ENCODE measurements at places on chromosomes 16 and 17.

DNA sequence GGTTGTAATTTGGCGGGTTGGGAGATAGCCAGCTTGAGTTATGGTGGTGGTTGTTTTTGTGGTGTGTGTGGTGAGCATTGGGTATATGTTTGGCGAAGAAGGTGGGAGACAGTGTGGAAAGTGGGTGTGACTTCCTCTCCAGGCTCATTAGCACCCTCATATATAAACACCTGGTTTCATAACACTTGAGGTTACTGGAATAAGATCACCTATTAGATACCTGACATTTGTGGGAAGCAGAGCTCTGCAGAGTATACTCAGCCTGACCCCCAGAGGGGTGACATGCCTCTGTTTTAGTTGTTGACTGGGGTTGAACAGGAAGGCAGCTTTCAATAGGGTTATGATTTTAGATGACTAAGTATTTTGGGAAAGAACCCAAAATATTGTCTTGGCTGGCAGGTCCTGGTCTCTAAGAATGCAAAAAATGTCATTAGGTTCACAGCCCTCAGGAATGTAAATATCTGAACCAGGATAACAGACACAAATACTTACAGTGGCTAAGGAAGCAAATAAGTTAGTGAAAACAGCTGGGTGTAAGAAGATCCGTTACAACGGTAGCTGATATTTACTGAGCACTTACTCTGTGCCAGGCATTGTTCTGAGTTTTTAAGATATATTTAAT lies 18.3 kb upstream of the EFCAB13 start:
- DNase-seq = peak; percentile 86

- no peak for DNase-seq
Observed at GRCh38 chr17:64492481-64493109, 4.3 kb downstream of the POLG2 start.

DNA sequence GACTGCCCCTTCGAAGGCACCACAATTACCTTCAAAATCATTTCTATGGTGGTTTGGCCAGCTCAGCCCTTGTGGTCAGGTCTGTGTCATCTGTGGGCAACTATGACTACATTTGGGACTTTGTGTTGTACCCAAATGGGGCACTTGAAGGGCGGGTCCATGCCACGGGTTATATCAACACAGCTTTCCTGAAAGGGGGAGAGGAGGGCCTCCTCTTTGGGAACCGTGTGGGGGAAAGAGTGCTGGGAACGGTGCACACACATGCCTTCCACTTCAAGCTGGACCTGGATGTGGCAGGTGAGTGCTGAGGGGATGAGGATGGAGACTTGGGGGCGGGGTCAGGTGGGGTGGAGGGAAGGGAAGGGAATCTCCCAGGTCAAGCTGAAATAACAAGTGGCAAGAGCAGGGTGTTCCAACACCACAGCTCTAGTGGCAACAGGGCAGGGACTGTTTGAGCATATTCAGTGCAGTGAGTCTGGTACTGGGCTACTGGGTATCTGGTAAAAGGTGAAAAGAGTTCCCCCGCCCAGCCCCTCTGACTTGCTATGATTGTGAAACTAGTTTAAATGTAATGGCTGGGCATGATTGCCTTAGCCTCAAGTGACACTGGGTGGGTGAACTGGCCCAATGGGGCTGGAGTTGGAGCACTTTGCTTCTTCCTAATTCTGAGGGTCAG lies 1.7 kb downstream of the AOC2 start:
- DNase-seq = no peak

DNA sequence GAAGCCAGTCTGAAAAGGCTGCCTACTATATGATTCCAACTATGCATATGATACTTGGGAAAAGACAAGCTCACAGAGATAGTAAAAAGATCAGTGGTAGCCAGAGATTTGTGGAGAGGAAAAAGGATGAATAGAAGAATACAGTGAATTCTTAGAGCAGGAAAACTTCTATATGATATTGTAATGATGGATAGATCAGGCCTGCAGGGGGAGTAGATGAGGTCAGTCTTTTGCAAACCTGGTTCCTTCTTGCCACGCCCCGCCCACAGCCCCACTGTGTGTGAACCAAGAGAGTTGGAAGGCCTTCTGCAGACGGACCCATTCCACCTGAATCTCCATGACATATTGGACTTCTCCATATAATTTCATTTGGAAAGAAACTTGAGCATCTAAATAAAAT lies 761 bp upstream of the CCL8 start:
- DNase-seq = no peak

DNA sequence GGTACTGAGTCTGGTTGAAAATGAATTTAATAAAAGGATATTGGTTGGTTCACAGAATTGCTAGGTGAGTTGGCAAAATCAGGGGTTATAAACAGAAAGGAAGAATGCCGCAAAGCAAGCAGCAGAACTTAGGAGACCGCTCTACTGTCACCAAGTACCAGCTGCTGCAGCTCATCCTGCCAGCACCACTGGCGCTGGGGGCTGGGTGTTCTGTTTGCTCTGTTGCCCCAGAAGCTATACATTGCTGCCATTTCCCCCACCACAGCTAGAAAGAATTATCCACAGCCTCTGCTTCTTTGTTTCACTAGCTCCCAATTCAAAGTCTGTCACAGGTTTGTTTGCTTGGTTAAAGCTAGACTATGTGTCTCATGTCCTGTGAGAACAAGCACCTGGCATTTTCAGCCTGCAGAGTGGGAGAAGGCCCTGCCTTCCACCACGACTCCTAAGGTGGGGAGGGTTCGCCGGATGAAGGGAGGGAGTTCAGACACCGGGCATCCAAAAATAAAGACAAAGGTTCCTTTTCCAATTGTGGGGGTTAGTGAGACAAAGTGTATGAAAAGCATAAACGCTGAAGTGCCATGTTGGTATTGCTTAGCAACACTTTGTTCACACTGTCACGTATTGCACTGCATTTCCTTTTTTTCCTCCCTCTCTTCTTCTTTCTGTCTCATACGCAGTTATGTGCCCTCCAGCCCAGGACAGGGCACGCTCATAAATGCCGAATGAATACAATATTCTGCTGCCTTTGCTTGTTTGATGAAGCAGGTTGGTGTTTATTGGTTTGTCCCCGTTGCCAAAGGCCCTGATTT lies 9.6 kb upstream of the CPD start:
- no peak for DNase-seq

- DNase-seq = no peak
Observed at GRCh38 chr17:52653014-52653413, 494.5 kb upstream of the CA10 start.

DNA sequence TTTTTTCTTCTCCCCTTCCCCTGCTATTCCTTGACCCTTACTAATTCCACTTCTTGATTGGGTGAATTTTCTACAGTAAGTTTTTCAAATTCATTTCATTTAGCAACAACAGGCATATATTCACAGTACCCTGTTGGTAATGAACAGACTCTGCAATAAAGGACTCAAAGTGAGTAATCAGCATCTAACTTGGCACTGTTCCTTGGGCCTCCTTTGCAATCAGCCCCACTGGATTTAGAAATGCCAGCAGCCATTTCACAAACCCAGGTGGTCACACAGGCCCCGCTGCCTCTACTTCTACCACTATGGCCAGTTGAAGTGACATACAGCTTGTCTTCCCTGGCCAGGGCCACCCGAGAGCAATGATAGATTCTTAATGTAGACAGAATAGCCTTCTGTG lies 113.8 kb downstream of the CYB561 start:
- DNase-seq = no peak

DNA sequence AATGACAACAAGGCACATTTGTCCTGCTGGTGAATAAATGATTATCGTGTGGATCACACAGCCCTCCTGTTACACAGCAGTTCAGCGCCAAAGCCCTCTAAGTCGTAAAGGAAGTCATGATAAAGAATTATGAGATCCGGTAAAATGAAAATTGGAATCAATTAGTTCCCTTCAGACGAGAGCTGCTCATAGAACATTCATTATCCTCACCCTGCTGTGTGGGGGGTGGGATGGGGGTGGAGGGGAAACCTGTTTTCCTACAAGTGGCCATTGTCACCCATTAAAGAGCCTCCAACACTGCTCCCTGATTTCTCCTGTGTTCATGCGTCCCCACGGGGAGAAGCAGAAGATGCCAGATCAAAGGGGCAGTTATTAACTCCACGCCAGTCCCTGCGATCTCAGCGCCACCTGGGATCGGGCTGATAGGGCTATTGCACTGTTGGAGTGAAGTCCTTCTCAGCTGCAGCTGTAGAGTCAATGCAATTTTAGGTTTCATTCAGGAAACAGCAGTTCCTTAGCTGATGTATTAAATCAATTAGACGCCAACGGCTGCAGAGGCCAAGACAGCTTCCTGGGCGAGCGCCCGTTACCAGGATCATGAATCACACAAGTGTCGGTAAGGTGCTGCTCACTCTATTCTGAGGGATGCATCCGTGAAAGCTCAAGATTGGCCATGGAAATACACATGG lies 19.2 kb upstream of the CACNG4 start:
- DNase-seq = peak; percentile 45

- no peak for DNase-seq
Observed at GRCh38 chr16:616733-617586, 13.8 kb upstream of the WFIKKN1 start.

DNA sequence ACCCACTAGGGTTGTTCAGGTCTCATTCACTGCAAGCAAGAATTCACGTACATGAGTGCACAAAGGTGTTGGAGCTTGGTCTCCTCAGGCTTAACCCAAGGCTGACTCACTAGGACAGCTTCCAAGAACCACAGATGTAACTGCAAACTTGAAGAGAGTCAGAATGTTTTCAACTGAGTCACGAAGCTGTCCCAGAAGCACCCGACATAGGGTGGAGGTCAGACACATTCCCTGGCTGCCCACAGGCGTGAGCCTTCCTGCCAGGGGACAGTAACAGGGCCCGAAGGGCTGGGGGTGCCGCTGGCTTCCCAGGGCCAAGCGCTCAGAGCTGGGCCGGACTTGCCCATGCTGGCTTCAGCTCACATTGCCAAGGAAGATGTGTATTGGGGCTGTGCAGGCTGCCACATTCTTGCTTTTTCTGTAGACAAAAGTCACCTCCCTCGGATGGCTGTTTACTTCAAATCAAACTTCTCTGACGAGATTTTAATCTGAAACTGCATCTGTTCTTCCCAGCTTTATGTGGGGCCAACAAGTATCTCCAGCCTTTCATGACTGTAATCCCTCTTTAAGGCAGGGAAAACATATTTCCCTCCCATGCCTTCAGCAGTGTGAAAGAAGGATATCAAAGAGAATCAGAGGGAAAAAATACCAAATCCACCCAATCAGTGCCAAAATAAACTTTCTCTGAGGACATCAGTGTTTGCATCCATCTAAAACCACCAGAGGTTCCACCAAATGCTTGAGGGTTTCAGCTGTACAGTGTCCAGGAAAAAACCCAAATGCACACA lies 14.3 kb downstream of the CMTM3 start:
- peak; percentile 84 for DNase-seq

- no peak for DNase-seq
Observed at GRCh38 chr17:9020096-9020823, 1.1 kb upstream of the NTN1 start.

- DNase-seq = peak; percentile 50
Observed at GRCh38 chr17:41666237-41666641, 22.4 kb upstream of the EIF1 start.

- DNase-seq = no peak
Observed at GRCh38 chr17:39143552-39144093, 7.8 kb downstream of the PLXDC1 start.

- no peak for DNase-seq
Observed at GRCh38 chr16:48426244-48427141, 41.3 kb upstream of the SIAH1 start.

DNA sequence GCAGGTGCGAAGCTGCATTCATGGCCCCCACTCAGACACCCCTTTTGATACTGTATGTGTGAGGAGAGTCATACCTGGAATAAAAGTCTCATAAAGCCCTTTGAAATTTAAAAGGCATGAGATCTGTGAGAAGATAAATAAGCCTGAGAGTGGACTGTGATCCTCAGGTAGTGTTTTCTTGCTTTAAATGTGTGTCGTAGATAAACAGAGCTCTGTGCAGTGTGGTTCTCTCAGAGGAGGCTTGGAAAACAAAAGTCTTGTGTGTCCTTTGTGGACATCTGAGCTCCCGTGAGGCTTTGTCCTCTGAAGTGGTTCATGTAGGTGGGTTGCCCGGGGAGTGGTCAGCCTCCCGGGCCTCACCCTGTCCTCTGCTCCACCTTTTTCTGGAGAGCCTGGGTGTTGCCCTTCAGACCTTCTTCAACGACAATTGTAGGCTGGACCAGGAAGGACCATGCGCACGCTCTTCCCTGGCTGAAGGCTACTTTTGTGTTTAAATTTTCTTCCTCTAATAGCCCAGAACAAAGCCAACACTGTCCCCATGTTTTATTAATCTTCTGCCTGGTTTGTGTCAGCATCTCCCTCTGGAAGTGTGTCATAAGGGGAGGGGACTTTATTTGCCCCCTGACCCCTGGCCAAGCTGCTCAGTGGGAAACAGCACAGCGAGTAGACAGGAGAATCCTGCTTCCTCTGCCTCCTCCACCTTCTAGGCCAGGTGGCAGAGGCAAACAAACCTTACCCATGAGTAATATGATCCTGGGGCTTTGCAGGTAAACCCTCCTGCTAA lies 151.2 kb downstream of the MSI2 start:
- no peak for DNase-seq

DNA sequence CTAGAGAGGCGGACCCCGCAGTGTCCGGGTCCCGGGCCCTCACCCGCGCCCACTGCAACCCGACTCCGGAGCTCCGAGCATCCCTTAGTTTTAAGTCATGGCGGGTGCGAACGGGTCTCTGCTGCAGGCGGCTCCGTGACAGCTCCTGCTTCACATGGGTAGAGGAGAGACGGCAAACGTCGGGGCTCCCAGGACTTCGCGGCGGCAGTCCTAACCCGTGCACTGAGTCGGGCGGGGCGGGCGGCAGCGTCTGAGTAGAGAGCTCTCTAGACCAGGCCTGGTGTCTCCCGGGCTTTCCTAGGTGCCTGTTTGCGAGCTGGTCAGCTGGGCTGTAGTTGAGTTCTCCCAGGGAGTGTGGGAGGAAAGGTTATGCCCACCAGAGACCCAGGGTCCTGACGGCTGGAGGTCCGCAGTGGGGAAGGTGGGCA lies 345 bp downstream of the TSC2 start:
- DNase-seq = no peak

GRCh38 chr16:4086153-4086552 lies 30.1 kb downstream of the ADCY9 start:
- no peak for DNase-seq

DNA sequence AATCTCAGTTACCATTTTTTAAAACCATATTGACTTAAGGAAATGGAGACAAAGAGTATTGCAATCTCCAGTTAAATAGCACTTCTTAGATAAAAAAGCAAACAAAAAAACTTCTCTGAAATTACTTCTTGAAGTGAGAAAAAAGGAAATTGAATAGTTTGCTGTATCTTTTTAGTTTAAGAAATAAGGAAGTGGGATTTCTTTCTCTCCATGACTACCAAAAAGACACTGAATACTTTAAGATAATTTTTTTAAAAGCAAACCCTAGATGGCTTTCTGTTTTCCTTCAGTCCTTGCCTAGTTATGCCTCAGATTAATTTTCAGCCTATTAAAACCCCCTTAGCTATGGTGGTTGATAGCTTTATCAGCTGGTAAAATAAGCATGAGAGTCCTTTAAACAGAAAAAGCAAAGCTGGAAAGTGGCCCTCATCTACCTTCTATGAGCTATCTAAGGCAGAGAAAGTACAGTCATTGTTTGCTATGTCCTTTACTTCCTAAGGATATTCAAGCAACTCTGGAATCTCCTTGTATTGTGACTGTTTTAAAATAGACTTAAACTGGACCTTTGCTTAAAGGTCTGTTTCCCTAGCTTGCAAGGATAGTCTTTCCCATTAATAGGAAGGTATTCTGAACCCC lies 28.6 kb downstream of the TPPP3 start:
- DNase-seq = no peak
